ENCODE measurements at places on chromosomes 1 and 21.

- DNase-seq = no peak
These were observed 6.5 kb downstream of the CACNA1S start for GRCh38 chr1:201105688-201106087.

GRCh38 chr1:3530926-3531818 is 76.7 kb downstream of the ARHGEF16 start:
- DNase-seq = no peak

GRCh38 chr1:193110246-193110645 is 5.0 kb upstream of the GLRX2 start:
- DNase-seq = no peak

DNA sequence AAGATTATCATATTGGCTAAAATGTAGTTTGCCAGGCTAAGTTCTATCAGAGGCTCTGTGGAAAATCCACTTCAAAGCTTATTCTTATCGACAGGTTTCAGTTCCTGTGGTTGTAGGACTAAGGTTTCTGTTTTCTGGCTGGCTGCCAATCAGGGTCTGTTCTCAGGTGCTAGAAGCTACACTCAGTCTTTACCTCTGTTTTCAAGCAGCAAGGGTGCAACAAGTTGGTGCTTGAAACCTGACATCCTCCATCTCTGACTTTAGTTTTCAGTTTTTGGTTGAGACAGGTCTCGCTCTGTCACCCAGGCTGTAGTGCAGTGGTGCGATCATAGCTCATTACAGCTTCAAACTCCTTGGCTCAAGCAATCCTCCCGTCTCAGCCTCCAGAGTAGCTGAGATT is 15.3 kb upstream of the TMCO2 start:
- no peak for DNase-seq

GRCh38 chr1:72780212-72780611 is 497.9 kb upstream of the NEGR1 start:
- DNase-seq = no peak

GRCh38 chr1:25924454-25924853 is 18.2 kb upstream of the STMN1 start:
- DNase-seq = no peak

DNA sequence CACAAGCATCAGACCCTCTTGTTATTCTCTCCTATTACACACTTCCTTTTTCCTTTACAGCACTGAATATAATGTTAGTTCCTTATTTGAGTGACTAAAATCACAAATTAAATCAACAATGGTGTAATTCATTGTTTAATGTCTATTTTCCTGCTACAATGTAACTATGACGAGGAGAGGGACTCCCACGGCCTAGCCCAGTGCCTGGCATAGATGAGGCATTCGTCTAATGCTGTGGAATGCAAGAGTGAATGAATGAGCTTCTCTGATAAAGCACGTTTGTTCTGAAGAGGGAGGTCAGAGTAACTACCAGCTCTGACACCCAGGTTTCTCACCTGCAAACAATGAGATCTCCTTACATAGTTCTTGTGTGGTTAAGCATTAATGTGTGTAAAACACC is 479.4 kb downstream of the OMA1 start:
- DNase-seq = no peak

- DNase-seq = no peak
These were observed 32.8 kb downstream of the ELK4 start for GRCh38 chr1:205598841-205599668.

DNA sequence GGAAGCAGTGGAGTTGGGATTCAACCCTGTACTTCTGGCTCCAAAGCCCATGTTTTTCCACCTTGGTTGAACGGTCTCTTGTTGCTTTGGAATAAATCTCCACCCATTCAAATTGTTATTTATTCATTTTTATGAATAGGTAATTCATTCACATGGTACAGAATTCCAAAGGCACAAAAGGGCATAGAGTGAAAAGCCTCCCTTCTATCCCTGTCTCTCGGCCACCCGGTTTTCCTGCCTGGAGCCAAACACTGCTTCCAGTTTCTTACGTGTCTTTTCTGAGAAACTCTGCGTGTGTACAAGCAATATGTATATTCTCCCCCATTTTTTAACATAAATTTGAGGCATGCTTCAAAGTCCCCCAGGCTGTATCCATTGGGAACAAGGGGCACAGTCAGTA is 3.9 kb downstream of the EXTL1 start:
- DNase-seq = no peak

DNA sequence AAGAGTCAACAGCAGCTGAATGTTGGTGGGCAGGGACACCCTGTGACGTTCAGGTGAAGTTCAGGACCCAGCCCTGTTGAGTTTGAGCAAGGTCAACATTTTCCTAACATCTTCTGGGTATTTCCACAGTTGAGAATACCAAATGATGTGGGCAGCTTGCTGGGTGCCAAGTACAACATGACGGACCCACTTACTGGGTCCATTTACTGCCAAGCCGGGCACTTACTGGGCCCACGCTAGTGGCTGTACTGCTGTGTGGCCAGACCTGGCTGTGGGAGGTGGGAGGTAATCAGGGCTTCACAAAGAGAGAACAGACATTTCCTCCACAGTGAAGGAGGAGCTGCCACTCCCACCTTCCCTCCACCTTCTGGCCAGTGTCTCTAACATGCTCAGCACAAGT is 99.2 kb downstream of the PSMG1 start:
- no peak for DNase-seq

- peak; percentile 35 for DNase-seq
These were observed 21.4 kb downstream of the CITED4 start for GRCh38 chr1:40840526-40841323.

- no peak for DNase-seq
These were observed 43.9 kb downstream of the GRHL3 start for GRCh38 chr1:24362982-24363614.

DNA sequence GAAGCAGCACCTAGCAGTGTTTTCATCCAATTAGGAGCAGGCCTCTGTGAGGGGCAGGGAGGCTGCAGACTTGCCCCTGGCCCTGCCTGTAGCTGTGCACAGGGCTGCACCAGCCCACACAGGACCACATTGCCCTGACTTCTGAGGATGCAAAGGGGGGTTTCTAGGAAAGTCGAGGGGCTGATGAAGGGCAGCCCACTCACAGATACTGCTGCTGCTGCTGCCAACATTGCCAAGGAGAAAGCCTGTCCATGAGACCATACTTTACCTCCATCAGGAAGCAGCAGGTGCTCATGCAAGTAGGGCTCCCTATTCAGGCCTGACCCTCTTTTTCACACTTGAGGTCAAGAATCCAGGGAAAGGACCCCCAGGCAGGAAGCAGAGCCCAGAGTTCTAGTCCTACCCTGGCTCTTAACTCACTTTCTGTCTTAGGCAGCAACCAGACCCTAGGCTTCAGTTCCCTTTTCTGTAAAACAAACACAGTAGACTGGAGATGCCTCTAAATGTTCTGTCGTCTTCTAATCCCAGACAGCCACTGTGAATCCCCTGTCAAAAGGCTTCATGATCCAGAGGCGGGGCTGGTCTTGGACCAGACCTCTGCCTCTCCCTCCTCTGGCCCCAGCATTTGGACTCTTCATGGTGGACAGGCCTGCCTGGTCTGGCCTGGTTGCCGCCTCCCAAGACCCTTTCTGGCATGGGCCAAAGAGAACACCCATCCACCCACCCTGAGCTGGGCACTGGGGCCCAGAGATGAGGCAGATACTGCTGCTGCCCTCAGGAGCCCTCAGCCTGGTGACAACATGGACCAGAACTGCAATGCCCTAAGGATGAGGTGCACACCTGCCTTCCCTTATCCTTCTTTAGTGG is 120.2 kb downstream of the GLIS1 start:
- DNase-seq = no peak

DNA sequence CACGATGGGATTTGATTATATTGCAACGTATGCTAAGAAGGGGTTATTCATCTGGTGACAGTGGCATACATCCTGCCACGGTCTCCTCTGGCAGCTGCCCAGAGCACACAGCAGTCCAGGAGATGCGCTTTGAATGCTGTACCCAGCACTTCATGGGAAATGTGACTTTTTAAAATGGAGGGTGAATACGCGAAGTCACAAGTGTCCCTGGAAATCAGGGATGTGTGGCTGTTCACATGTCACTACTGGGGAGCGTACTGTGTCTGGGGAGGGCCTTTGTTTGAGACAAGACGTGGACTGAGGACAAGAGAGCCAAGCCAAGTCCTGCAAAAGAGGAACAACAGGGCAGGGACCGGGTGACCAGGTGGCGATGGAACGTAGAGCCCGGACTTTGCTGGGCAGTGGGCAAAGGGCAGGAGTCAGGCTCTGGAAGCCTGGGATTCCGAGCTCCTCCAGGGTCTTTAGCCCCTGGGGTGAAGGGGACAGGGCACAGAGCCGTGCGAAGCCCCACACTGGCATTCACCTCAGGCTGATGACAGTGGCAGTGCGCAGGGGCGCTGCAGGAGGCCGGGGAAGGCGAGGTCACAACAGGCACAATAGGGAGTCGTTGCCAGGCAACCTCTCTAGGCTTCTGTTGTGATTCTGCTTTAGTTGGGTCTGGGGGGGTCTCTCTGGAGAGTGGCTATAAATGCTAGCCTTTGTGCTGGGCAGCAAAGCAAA is 11.4 kb upstream of the ZBTB21 start:
- DNase-seq = no peak

- no peak for DNase-seq
These were observed 249.7 kb upstream of the RUNX1 start for GRCh38 chr21:35298757-35299156.

GRCh38 chr1:206839857-206840256 is 25.6 kb upstream of the IL20 start:
- no peak for DNase-seq
